ENCODE measurements at places on chromosomes 1 and 21. TPM values are rescaled to one million over a fixed set of nuclear protein-coding genes. Genes with fewer than 3 reads are reported as not detected.

- DNase-seq, result no peak
Observed at GRCh38 chr1:24951810-24952412, 21.8 kb upstream of the RUNX3 start.

GRCh38 chr1:7087888-7088287 lies 302.6 kb downstream of the CAMTA1 start:
- DNase-seq, result no peak

GRCh38 chr1:59688976-59689375 lies 125.8 kb upstream of the HOOK1 start:
- DNase-seq, result no peak

DNA sequence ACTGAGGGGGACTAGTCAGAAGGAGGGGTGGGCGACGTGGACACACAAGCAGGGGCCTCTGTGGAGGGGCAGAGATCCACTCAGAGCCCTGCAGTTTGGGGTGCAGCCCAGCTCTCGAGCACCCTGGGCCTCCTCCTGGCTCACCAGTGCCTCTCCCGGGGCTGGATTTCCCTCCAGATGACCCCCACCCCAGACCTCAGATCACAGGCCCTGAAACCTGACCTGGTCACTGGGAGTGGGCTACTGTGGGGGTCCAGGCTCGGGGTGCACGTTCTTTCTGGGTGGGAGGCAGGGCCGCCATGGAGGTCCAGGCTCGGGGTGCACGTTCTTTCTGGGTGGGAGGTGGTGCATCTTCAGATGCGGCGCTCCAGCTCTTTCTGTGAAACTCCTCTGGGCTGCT lies 10.3 kb upstream of the LHX4 start:
- no peak for DNase-seq

Gene PTPRC
- 604 TPM for total RNA-seq

Gene SLC44A5
- total RNA-seq, result 0.21 TPM

DNA sequence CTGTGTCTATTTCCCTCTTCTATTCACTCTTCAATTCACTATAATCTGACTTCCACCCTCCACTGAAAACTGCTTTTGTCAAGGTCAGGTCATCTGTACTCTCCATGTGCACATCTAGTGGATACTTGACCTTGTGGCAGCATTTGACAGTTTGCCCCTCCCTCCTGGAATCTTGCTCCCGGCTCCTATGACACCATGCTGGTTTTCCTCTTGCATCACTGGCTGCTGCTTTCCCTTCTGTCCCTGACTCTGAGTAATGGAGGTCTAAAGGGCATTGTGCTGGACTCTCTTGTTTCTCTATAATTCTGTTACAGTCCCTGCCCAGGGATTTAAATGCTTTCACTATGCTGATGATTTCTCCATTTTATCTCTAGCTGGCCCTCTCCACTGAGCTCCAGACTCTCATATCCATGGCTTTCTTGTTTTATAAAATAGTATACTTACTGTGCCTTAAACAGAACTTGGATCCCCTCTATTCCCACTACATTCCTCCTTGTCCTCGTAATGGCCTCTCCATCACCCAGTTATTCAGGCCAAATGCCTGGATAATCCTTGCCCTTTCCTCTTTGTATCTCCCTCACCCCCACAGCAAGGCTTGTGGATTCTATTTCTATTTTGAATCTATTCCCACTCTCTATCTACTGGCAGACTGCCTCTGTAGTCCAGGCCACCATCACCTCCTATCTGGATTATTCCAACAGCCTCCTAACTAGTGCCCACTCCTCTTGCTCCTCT lies 36.8 kb upstream of the PODN start:
- DNase-seq, result no peak

DNA sequence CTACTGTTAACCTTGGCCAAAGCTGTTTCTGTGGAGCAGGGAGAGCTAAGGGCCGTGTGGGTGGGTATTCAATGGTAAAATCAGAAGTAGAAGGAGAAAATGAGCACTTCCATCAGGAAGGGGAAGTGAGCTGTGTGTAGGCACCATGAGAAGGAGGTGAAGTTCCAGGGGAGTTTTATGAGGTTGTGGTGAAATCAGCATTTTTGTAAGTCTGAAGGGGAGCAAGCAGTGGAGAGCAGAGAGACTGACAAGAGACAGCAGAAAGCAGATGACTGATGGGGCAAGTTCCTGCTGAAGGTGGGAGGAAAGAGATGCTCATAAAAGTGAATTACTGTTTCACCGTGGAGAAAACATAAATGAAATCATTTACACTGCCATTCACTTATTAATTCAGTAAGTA lies 2.7 kb upstream of the GPR88 start:
- DNase-seq, result no peak

Gene CD160
- total RNA-seq, result 3.1 TPM

DNA sequence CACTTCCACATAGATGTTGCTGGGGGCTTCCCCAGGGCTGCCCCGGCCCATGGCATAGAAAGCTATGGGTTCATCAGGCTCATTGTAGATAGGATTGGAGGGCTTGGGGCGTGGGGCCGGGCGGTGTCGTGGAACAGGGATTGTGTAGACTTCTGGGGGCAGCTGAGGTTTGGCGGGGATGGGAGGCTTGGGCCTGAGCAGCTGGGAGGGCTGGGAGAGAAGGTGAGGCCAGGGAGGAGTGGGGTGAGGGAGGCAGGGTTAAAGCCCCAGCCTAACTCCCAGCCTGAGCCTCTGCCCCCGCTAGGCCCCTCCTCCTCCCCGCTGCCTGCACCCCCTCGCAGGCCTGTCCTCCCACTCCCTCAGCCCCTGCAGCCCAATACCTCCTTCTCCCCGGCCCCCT lies 7.4 kb downstream of the SH2D2A start:
- no peak for DNase-seq

GRCh38 chr21:23936224-23936623 lies 1671.1 kb downstream of the MRPL39 start:
- no peak for DNase-seq

DNA sequence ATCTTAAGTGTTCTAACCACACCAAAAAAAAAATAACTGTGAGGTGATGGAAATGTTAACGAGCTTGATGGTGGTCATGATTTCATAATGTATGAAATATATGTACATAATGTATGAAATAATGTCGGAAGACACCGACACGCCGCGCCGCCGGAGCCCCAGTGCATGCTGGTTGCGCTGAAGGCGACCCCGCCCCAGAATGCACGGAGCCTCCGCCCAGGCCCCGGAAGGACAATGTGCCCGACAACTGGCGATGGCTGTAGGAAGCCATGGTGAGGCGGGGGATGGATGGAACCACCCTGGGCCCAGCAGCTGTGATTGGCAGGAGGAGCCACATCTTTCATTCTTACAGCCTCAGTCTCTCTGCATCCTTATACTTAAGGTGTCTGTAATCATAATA lies 7.4 kb downstream of the OR2T10 start:
- DNase-seq, result no peak

- DNase-seq, result no peak
Observed at GRCh38 chr21:37047079-37047478, 25.8 kb downstream of the PIGP start.

DNA sequence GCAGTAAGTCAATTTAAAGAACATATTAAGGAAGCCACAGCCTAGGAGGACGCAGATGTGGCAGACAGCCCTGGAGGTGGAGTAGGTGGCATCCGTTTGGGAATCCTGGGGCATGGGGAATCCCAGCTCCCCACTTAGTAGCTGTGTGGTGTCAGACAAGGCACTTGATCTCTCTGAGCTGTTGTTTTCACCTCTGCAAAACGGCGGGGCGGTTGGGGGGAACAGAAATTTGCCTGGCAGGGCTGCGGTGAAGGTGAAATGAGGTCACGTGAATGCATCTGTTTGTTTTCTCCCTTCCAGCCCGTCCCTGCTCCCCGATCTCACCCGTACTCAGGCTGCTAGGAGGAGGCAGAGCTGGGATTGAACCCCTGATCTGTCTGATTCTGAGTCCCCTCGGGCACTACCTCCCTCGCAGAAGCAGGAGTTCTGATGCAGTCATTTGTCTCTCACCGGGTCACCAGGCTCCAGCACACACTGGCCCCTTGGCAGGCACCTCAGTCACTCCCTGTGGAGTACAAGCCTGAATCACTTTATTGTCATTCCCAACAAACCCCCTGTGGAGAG lies 2.2 kb upstream of the LAPTM5 start:
- DNase-seq, result peak; percentile 75

- DNase-seq, result no peak
Observed at GRCh38 chr1:19923137-19923952, at the start of gene PLA2G2E. PLA2G2E (minus strand) TSS chr1:19923617; CDS start chr1:19923559, 58 bp downstream.

- no peak for DNase-seq
Observed at GRCh38 chr1:207067665-207068064, 14.6 kb downstream of the PFKFB2 start.

Gene AGBL4
- not detected for total RNA-seq

Gene CA6
- 6.4 TPM for total RNA-seq

DNA sequence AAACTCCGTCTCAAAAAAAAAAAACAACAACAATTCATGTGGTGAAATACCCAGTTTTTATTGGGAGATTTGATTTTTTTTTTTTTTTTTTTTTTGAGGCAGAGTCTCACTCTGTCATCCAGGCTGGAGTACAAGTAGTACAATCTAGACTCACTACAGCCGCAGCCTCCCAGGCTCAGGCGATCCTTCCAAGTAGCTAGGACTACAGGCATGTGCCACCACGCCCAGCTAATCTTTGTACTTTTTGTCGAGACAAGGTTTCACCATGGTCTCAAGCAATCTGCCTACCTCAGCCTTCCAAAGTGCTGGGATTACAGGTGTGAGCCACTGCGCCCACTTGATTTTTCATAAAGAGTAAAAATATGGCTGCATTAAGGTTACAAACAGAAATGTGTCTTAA lies 15.4 kb downstream of the FAM76A start:
- DNase-seq, result no peak

Gene FMO5
- total RNA-seq, result 0.50 TPM

DNA sequence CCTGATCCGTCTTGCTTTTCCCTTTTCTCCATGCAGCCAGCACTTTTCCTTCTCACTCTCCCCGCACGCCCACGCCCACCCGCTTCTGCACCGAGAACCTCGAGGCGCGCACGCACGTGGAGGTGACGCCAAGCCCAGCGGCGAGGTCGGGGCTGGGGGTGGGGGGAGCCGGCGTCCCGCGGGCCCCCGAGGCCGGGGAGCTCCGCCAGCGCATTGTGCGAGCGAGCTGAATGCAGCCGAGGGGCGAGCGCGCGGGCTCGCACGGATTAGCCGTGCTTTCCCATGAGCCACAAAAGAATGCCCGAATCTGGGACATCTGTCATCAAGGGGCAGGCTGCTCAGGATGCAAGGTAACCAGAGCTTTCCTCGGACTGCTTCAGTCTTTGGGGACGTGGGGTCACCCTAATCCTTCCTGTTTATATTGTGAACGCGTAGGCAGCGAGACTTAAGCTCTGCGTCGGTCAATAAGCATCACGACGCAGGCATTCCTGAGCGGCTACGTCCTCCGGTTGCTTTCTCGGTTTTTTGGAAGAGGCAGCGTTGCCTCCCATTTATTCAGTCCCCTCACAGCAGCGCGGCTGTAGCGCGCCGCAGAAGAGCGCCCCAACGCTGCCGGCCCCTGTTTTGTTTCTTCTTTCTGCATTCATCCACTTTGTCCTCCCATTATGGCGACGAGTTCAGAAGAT lies 67.3 kb upstream of the AKT3 start:
- peak; percentile 24 for DNase-seq

DNA sequence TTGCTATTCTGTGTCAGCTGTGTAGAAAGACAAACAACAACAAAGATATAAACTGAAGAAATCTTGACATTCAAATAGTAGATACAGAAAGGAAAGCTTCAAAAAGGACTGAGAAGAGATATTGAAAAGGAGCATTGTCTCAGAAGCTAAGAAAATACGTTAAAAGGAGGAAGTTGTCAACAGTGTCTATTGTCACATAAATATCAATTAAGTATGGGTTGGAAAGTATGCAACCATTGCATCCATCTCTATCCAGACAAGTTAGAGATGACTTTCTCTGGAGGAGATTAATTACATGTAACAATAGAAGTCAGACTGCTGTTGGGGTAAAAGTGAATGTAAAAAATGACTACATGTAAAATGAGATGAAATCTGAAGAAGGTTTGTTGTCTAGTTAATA lies 29.7 kb upstream of the BRINP3 start:
- DNase-seq, result no peak

- DNase-seq, result no peak
Observed at GRCh38 chr1:100734676-100735075, 15.1 kb downstream of the VCAM1 start.

Data from activated CD8-positive, alpha-beta T cell treated with anti-CD3 and anti-CD28 coated beads, Interleukin-2, amount 10 ng/mL, durations not matched to agents 7 days and 5 days (primary cell).